ENCODE measurements at places on chromosomes 2 and 18. TPM values are rescaled to one million over a fixed set of nuclear protein-coding genes. Genes with fewer than 3 reads are reported as not detected.

- DNase-seq: no peak
These were observed 119.4 kb upstream of the HS6ST1 start for GRCh38 chr2:128438091-128438490.

- DNase-seq: no peak
These were observed 42.6 kb downstream of the HDAC4 start for GRCh38 chr2:239358062-239358754.

GRCh38 chr2:160367887-160368286, 125.7 kb downstream of the RBMS1 start:
- DNase-seq: no peak

DNA sequence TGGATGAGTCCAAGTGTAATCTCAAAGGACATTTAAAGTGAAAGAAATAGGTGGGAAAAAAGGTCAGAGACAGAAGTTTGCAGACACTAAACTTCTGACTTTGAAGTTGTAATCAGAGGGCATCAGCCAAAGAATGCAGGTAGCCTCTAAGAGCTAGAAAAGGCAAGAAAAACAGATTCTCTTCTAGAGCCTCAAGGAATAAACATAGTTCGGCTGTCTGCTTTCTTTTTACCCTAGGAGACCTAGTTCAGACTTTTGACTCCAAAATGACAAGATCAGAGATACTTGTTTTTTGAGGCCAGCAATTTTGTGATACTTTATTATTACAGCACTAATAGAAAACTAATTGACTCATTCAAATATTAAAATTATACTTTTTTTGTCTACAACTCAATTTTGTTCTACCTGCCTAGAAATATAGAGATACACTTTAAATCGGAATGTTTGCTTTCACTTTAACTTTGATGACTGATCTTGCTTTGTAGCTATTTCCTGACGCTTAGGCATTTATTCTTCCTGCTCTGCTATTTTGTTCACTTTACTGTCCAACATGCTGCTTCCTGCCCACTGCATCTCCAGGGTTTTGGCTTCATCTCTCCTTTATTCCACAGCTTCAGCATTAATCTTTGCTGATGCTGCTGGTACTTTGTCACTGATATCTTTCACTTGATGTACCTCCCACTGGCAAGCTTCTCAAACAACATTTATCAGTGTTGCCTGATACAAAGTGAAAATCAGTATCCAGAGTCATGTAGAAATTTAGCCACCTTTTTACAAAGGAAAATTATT, 272.5 kb downstream of the DSEL start:
- DNase-seq: no peak

GRCh38 chr2:19881221-19881907, 20.4 kb downstream of the TTC32 start:
- DNase-seq: no peak

DNA sequence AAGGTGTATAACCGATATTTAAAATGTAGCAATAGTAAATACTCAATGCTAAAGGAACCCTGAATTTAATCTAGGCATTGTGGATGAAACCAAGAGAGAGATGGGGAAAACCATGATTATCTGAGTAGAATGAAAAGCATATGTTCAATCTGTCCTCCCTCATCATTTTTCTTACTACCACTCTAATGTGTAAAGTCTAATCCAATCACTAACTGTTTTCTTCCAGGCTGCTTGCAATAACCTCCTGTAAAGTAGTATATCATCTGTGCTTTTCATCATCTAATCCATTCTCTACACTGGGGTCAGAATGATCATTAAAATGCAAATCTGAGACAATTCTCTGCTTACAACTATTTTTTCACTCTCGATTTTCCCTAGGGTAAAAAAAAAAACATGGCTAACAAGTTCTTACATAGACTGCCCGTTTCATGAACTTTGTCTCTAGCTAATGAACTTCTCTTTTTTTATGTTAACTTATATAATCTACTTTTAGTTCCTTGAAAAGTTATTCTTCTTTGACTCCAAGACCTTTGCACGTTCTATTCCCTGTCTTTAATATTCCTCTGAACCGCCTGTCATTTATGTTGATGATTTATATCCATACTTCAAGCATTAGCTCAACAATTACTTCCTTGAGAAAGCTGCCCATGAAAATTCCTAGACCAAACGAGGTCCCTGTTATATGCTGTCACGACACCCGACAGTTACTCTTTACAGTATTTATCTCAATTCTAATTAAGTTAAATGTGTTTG, 94.7 kb upstream of the SLC8A1 start:
- DNase-seq: no peak

- no peak for DNase-seq
These were observed 289.3 kb upstream of the ZSWIM2 start for GRCh38 chr2:187138265-187138664.

DNA sequence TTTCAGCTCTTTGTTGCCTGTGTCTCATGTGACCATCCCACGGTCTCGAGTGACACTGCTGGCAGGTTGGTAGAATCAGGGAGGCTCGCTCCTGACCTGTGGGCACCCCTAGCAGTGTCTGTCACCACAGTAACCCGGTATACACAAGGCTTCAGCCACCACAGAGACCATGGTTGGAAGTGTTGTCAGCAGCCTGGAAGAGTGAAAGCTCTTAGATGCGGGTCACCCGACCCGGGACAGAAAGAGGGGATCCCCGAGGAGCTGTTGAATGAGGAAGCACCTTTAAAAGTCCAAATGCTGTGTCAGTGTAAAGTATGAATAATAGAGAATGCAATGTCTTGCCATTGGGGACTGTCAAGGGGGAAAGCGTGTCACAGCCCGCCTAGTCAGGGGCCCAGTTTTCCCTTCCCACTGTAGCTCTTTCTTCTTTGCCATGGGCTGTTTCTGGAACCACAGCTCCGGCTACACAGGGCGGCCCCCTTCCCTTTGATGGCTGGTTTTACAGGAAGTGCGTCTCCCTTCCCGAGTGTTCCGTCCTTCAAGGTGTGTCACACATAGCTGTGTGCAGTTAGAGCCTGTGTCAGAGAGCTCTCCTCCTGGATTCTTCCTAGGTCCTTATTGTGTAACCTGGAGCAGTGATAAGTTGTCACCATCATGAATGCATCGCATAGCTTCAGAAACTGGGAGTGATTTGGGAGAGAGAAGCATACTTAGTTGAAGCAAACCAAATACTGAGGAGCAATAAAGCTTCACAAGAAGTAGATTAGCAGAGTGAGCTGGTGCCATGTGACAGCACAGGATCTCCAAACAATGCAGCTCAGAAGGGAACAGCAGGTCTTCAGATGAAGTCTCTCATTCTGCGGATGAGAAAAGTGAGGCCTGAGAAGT, 81.4 kb downstream of the MTCL1 start:
- peak; percentile 53 for DNase-seq

GRCh38 chr2:82993609-82994008, 1465.5 kb downstream of the SUCLG1 start:
- no peak for DNase-seq

DNA sequence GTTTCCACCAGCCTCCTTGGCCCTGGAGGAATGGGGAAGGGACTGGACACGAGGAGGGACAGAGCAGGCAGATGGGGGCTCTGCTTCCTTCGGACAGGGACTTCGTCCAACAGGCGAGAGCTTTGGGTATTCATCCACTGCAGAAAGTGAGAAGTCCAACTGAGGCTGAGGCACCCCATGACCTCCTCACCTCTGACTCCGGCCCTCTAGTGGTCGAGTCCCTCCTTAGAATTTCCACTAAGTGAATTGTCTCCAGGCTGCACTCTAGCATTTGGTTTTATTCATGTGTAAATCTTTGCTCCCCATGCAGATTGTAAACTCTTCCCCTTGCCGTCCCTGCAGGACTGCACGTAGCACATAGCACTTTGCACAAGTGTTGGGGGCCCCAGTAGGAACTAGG, 75.6 kb downstream of the TMEM247 start:
- no peak for DNase-seq

DNA sequence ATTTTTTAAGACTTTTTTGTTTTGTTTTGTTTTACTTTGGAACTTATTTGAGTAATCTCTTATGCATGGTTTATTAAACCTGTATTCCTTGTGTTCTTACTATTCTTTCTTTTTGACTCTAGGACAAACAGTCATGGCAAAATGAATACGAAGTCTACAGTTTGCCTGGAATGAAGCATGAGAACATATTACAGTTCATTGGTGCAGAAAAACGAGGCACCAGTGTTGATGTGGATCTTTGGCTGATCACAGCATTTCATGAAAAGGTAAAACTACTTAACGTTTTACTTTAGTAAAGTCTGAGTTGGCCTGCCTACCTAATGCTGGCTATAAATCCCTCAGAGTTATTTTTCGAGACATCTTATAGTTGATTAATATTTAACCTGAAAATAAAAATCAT, 72.3 kb downstream of the ACVR2A start:
- no peak for DNase-seq

DNA sequence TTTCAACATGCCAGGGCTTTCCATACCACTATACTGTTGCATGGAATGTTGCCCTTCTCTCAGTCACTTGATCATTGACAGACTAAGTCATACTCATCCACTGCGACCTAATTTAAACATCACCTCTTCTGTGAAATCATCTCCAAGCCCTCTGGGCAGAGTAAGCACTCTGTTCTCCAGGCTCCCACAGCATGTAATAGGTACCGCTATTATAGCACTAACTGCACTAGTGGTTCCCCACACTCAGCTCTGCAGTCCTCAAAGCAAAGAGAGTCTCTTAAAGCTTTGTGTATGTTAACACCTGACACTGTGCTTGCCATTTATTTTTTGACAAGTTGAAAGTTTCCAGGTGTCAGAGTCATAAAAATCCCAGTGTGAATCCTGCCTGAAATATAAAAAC, 947.2 kb downstream of the ERBB4 start:
- DNase-seq: no peak

DNA sequence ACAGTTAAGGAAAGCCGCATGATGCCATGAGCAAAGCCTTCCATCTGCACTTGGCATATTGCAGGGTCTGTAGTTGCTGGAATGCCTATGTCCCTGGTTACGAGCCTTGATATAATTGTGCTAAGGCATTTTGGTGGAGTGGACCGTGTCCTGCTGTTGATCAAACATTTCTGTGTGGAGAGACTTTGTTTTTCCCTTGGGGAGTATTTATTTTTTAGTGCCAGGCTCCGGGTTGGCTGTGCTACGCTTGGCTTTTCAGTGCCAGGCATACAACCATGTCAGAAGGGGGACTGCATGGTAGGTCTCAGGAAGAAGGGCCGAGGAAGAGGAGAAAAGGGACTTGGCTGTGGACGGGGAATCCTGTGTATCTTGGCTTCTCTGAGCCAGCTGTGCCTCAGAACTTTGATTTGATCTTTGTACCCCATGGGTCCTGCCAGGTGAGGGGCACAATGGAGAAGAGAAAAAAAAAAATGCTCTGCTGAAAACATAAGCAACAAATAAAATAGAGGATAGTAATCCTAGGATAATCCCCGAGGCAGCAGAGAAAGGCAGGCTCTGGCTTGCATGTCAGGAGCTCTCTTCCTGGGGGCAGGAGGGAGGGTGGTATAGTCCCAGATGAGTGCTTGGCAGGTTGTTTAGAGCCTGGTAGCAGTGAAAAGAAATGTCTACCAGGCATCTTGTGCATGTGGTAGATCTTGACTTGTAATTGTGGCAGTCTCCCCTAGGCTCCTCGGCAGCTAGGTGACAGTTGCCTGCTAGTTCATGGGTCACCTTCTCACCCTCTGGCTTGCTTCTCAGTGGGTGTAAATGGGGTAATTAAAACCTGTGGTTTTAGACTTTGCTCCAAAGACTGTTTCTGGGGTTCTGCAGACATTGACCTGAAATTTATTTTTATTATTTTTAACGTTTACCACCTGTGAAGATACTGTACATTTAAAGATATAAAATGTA, 233.0 kb downstream of the NEDD4L start:
- no peak for DNase-seq

The SP5 gene
- 0.82 TPM for total RNA-seq

The SP140L gene
- 1.2 TPM for total RNA-seq

The TXNDC2 gene
- not detected for total RNA-seq

The CD8B2 gene
- under 0.01 TPM for total RNA-seq

The TEX44 gene
- not detected for total RNA-seq

The MC5R gene
- 2.9 TPM for total RNA-seq

The PSMD1 gene
- total RNA-seq: 116 TPM

The ARHGEF33 gene
- total RNA-seq: 2.4 TPM

The LRATD1 gene
- total RNA-seq: 29.8 TPM

All from frontal cortex (tissue), 4 donors.